NCI-H460 (cell line): ENCODE measurements at places on chromosomes 2 and 18.

DNA sequence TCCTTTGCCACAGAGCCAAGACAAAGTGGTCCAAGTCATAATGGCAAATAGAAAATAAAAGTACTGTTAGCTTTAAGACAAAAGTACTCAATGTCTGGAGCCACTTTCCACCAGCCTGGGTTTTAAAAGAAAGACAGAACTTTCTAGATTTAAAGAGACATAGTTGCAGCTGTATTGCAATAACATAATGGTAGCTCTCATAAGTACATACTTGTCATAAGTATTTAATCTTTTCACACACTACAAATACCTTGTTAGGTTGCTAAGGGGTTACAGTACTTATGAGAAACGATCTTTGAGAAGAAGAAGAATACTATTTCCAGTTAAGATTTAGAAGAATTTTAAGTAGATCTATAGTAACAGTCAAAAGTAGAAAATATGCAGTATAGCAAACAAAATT is 28.9 kb upstream of the AQP4 start:
- no peak for DNase-seq

GRCh38 chr2:59204040-59204439 is 962.9 kb upstream of the FANCL start:
- no peak for DNase-seq

GRCh38 chr2:2716771-2717170 is 385.7 kb upstream of the MYT1L start:
- DNase-seq = no peak

DNA sequence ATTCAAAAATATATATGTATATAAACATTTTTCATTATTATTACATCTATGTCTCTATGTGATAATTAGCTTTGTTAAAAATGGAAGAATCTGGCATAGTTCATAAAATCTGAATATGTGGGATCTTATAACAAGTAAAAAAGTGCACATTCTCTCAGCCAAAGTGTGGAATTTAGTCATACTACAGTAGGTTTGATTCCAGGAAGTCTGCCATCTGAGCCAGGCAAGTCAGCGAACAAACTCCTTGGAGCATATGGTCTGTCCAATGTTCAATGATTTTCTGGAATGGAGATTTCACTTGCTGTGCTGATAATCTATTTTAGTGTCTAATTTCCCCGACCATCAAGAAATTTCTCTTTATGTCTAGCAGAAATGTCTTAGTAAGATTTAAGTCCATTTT is 1033.2 kb upstream of the NXPH2 start:
- DNase-seq = no peak

GRCh38 chr2:85812094-85812735 is 58.4 kb downstream of the ATOH8 start:
- no peak for DNase-seq

- DNase-seq = no peak
Measured at GRCh38 chr2:79086255-79086654, 1.5 kb downstream of the REG1B start.

GRCh38 chr18:3541549-3542386 is 91.8 kb downstream of the TGIF1 start:
- DNase-seq = no peak

DNA sequence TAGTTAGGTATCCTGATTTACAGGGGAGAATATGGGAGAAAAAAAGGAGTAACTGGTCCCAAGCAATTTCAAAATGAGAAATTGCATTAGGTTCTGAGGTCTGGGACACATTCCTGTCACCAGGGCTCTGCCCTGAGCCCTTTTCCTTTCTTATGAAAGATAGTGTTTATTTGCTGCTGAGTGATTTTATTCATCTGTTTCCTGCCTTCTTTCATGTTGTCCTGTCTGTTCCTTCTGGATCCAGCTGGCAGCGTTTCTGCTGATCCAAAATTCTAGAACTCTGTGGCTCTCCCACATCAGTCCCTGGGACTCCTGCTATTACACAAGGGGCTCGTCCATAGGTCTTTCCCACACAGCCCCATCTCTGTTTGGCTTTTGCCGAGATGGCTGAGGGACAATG is 519.1 kb upstream of the SALL3 start:
- no peak for DNase-seq

GRCh38 chr18:21918693-21919092 is 178.1 kb downstream of the MIB1 start:
- DNase-seq = no peak

- DNase-seq = peak; percentile 39
Measured at GRCh38 chr18:5600378-5601071, 56.7 kb upstream of the EPB41L3 start.

DNA sequence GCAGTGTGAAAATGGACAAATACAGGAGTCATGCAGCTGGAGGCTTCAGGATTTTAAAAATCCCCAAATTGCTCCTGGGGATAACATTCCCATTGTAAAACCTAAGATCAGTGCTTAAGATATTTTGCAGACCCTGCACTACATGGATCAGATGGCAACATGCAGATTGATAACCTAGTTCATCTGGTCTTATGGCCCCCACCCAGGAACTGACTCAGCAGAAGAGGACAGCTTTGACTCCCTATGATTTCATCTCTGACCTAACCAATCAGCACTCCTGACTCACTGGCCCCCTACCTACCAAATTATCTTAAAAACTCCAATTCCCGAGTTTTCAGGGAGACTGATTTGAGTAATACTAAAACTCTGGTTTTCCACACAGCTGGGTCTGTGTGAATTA is 20.0 kb downstream of the SRBD1 start:
- no peak for DNase-seq

- DNase-seq = no peak
Measured at GRCh38 chr2:109204412-109204811, 75.4 kb downstream of the SH3RF3 start.

DNA sequence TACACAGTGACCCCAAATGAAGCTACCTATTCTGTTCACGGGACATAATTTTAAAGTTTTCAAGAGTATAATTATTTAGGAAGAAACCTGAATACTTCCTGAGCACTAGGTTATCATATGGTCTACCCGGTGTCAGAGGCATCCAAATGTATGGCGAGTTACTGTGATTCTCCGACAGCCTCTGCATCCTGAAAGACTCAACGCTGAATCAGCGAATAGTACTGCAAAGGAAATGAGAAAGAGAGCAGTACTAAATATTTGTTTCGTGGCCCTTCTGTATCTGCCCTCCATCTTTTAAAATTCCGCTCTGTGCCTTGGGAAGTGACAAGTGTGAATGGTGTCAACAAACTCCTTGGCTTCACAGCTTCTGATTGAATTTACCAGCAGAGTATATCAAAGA is 358.0 kb upstream of the ZEB2 start:
- no peak for DNase-seq

DNA sequence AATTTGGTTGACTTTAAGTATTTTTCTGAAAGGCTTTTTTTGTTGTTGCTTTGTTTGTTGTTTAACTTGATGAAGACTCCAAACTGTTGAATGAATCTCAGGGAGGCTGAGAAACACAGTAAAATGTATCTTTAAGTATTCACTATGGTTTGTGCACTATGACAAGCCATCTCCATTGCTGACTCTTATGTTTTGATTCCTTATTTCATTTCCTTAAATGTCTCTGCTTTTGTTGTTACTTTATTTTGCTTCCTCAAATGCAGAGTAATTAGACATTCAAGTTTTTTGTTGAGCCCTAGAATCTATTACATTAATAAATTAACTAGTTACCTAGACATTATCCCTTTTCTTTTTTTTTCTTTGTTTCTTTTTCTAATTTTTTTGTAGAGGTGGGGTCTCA is 46.3 kb upstream of the SLC39A10 start:
- no peak for DNase-seq

DNA sequence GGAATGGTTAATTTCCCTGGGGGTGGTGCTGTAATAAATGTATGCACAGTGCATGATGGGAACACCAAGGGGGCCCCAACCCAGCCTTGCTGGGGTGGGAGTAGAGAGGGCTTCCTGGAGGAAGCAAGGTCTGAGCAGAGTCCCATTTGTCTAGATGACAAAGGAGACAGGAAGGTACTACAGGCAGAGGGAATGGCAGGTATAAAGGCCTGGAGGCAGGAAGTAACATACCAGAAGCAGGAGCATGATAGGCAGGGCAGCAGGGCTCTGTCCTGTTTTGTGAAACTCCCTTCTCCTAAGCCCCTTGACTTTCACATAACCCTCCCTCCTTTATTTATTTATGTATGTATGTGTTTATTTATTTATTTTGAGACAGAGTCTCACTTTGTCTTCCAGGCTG is 3.9 kb downstream of the GMPPA start:
- no peak for DNase-seq

DNA sequence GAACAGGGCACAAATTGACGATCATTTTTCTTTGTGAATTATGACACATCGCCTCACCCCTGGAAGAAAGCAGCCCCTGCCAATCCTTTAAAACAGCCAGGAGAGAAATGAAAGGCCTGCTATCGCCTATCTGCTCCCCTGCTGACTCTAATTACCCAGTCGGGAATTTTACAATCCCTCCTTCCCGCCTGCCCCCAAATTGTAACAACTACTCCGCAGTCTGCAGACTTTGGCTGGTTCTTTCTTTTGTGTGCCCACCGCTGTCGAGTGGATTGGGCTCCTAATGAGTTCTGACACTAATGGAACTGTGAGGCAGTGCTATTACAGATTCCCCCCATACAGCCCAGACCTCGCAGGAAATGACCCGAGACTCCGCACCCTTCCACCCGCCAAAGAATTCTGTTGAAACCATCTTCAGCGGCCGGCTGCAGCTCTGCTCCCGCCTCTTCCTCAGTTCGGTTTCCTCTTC is 281.2 kb upstream of the PARD3B start:
- DNase-seq = no peak

DNA sequence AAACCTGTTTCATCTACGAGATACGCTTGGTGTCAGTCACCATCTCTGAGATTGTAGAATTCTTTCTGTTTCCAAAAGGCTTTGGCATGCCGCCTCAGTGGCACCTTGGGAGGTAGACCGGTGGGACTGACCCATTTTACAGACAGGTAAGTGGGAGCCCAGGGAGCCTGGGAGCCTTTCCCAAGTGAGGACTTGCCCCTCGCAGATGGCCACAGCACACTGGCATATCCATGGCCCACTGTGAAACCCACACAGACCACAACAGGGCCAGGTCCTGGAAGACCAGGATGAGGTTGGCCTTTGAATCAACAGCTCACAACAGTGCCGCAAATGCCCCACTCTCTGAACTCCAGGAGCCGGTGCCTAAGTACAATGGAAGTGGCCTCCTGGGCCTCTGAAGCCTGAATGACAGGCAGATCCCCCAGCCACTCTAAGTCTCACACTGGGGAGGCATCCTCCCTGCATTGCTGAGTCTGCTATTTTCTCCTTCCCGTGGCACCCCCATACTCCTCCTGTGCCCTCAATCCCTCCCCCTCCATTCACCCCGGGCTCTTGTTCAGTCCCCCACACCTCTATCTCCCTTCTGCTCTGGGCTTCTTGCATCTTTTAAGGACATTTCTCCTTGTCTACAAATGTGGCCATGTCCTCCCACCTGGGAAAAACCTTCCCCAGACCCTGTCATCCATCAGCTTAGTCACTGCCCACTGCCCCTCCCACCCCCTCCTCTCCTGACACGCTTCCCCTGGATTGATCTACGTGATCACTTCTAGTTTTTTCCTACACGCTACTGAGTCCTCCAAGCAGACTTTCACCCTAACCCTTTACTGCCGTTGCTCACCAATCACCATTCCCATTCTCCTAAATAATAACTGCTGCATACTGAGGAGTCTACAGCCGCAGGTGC is 26.2 kb downstream of the CENPA start:
- no peak for DNase-seq

- DNase-seq = no peak
Measured at GRCh38 chr18:13227910-13228309, 9.3 kb downstream of the LDLRAD4 start.

DNA sequence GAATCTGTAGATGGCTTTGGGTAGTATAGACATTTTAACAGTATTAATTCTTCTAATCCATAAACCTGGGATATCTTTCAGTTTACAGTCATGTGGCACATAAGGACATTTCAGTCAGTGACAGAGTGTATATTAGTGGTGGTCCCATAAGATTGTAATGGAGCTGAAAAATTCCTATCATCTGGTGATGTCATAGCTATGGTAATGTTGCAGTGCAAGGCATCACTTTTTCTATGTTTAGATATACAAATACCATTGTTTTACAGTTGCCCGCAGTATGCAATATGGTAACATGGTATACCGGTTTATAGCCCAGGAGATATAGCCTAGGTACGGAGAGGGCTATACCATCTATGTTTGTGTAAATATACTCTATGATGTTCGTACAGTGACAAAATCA is 9.7 kb downstream of the CCDC150 start:
- DNase-seq = no peak

DNA sequence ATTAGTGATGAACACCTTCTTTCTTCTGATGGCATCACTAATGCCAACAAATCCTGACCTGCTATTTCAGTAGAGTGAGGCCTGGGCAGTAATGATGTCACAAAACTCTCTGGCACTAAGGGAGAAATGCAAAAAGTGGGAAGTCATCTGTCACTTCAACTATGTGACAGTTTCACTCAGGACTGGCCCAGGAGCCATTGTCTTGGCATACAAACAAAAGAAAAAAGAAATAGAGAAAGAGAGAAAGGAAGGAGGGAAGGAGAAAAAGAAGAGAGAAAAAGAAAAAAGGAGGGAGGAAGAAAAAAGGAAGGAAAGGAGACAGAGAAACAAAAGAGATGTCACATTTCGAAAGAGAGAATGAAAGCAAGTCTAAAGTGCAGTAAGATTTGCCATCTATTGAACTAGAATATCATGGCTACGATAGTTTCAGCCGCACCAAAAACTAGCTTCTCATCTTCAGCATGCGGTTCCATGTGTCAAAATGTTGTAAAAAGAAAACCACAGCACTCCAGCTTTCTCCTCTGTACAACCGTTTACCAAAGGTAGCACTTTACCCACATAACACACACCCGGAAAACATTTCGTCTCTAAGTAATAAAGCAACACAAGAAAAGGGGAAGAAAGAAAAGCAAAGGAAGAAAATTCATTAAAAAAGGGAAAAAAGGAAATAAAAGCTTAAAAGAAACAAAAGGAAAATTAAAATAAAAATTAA is 50.1 kb downstream of the CD226 start:
- no peak for DNase-seq

- DNase-seq = no peak
Measured at GRCh38 chr18:36381075-36381474, 83.6 kb downstream of the FHOD3 start.

DNA sequence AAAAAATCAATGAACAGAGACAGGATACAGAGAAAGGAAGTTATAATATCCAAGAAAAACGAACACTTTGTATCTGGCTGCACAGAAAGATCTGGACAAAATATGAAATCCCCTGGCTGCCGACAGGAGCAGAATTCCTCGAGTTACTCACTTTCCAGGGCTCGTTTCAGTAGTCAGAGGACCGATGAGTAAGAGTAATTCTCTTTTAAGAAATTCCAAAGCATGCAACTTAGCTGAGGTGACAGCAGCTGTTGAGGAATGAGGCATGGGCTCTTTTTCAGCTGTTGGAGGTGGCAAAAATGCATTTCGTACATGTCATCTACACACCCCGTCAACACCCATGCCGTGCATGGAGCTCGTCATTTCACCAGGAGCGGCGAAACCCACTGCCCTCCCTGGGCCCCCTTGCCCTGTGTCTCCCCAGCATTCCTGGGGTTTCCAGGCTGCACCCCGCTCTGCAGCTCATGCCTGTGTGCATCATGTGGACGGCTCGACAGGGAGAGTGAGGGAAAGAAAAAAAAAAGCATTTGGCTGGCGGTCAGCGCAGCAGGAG is 210.8 kb upstream of the SMIM21 start:
- DNase-seq = no peak
